NCI-H2029 (cell line): ENCODE measurements at places on chromosomes 5 and 9.

GRCh38 chr9:113711251-113711650, 164.9 kb upstream of the ZNF618 start:
- DNase-seq: no peak

- no peak for DNase-seq
These were observed 160.5 kb downstream of the FGF18 start for GRCh38 chr5:171579976-171580411.

GRCh38 chr9:91847581-91848091, 102.4 kb downstream of the ROR2 start:
- no peak for DNase-seq

GRCh38 chr9:126833710-126834345, 26.6 kb upstream of the ZBTB34 start:
- no peak for DNase-seq

DNA sequence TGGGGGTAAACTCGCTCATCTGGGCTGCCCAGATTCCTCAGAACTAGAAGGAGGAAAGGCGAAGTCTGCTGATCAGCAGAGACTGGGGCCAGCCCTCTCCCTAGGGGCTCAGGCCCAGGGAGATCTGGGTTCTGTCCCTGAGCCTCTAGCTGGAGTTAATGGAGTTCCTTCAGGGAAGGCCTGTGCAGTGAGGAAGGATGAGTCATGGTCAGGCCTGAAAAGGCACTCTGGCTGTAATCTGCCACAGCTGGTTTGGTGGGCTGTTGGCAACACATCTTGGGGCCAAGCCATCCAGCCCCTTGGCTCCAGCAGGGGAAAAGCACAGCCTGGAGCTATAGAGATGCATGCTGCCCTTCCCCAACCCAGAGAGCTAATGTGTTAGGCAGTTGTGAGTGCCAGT, 459.6 kb downstream of the PRELID2 start:
- DNase-seq: no peak

DNA sequence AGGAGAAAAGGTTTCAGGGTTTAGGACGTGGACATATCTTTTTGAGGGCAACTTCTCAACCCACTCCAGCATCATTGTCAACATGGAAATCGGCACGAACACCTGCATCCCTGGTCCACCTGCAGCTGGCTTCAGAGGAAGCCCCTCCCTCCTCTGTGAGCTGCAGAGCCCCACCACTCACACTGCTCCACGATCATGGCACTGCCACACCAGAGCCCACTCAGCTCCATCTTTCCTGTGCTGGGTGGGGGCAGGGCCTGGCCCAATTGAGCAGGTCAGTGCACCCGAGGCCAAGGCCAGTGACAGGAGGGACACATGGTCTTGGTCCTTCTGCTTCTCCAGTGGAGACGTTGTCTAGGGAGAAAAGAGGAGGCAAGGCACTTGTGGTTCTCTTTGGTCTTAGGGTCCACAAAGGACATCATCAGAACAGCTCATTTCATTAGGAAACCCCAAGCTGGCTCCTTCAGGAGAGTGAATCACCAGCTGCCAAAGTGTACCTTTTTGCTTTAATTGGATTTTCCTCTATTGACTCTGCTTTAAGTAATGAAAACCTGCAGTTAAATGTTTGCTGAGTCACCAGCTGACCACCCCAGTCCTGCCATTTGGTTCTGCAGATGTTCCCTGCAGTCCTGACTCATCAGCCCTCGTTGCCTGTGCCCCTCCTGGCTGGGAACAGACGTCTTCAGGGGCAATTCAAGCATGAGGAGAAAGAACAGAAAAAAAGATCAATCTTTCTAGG, 56.2 kb downstream of the UBE2QL1 start:
- DNase-seq: peak; percentile 61
